ENCODE measurements at places on chromosomes 16 and 17.

- no peak for DNase-seq
Measured at GRCh38 chr16:585351-585750, 4.5 kb upstream of the RAB40C start.

GRCh38 chr16:27966756-27967155, 96.8 kb downstream of the GSG1L start:
- no peak for DNase-seq

DNA sequence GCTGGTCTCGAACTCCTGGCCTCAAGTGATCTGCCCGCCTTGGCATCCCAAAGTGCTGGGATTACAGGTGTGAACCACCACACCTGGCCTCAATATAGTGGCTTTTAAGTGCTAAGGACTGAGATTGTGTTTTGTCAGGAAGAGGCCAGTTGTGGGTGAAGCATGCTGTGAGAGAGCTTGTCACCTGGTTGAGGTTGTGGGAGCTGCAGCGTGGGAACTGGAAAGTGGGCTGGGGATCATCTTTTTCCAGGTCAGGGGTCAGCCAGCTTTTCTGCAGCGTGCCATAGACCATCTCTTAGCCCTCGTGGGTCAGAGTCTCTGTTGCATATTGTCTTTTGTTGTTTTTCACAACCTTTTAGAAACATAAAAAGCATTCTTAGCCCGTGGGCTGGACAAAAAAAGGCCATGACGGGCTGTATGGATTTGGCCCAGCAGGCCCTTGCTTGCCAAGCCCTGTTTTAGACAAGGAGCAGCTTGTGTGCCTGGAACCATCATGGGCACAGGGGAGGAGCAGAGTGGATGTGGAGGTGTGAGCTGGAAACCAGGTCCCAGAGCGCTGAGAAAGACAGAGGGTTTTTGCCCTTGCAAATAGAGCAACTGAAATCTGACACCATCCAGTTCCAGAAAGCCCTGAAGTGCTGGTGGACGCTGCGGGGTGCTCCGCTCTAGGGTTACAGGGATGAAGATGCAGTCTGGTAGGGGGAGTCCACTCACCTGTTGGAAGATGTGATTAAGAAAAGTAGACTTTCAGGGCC, 5.5 kb downstream of the BIRC5 start:
- DNase-seq, result no peak

GRCh38 chr16:77308163-77308561, 109.0 kb downstream of the SYCE1L start:
- DNase-seq, result no peak

GRCh38 chr17:6450926-6451832, 6.9 kb downstream of the PIMREG start:
- DNase-seq, result peak; percentile 44

GRCh38 chr17:82830249-82830661, 9.6 kb downstream of the ZNF750 start:
- no peak for DNase-seq

GRCh38 chr17:64065161-64065560, 44.7 kb upstream of the ICAM2 start:
- DNase-seq, result no peak

- DNase-seq, result no peak
Measured at GRCh38 chr16:69093974-69094373, 11.5 kb upstream of the HAS3 start.

GRCh38 chr16:73047221-73047535, 750 bp downstream of the ZFHX3 start:
- no peak for DNase-seq

- DNase-seq, result no peak
Measured at GRCh38 chr17:13420418-13420826, 181.3 kb downstream of the HS3ST3A1 start.

DNA sequence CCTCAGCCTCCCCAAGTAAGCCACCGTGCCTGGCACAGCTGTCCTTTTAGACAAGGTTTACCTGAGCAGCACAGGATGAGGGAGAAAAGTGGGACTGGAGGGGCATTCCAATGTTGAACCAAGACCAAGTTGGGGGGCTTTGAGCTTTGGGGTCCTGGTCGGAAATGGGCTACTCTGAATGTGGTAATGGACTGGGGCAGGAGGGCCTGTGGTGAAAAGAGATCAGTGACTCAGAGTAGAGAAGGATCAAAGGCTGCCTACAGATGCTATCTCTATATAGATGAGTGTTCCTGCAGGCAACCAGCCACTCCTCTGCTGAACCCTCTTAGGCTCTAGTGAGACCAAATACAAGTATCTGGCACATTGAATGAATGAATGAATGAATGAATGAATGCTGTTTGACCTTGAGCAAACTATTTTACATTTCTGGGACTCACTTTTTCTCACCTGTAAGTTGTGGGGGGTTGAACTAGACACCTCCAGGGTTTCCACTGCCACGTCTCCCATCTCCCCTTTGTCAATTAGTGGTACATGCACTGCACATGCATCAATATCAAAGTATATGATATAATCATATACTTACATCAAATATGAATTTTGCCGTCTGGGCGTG, 26.3 kb upstream of the ETV4 start:
- DNase-seq, result no peak

GRCh38 chr17:31580706-31581490, 189.4 kb downstream of the RAB11FIP4 start:
- DNase-seq, result no peak

DNA sequence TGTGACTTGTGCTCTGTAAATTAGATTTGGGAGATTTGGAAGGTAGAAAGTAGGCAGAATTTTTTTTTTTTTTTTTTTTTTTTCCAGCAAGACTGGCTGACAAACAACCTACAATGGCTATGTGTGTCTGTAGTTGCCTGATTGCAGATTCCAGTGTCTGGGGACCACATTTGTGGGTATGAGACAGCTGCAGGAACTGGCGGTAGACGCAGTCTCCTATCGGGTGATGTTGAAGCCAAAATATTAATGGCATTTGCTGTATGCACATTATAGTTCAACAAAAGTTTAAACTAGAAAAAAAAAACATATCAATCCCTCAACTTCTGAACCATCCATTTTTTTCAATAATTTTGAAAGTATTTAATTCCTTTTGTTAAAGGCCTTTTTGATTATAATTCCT, 665.2 kb downstream of the TOX3 start:
- DNase-seq, result no peak

- DNase-seq, result peak; percentile 79
Measured at GRCh38 chr17:35804658-35805192, 4.6 kb upstream of the TAF15 start.

DNA sequence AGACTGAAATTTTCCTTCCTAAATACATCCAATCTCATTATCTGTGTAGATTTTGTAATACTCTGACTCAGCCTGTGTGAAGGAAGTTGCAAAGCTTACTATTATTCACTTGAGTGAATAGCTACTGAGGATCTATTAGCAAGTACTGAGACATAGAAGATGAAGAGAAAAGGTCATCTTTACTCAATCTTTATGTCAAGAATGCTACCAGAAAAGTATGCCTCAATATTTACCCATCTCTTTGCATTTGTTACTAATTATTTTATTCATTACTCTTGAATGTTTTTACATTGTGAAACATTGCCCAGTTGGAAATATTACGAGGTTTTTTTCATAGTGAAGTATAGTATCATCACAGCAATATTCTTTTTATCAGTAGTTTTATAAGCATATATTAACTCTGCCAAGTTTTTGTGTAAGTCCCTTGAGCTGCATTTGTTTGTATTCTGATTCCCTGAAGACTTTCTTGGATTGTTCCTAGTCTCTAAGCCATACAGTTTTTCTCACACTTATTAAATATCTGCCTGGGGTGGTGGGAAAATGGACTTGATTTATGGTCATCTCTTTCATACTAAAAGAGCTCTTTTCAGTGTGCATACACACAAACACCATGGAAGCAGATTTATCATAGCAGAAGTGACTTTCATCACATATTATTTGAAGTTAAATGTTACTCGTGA, 110.4 kb downstream of the MRTFB start:
- no peak for DNase-seq

GRCh38 chr17:13395862-13396261, 205.9 kb downstream of the HS3ST3A1 start:
- no peak for DNase-seq

GRCh38 chr17:4520060-4520893, 21.6 kb downstream of the SPNS2 start:
- no peak for DNase-seq

- DNase-seq, result no peak
Measured at GRCh38 chr16:64122177-64122576, 999.7 kb downstream of the CDH11 start.

DNA sequence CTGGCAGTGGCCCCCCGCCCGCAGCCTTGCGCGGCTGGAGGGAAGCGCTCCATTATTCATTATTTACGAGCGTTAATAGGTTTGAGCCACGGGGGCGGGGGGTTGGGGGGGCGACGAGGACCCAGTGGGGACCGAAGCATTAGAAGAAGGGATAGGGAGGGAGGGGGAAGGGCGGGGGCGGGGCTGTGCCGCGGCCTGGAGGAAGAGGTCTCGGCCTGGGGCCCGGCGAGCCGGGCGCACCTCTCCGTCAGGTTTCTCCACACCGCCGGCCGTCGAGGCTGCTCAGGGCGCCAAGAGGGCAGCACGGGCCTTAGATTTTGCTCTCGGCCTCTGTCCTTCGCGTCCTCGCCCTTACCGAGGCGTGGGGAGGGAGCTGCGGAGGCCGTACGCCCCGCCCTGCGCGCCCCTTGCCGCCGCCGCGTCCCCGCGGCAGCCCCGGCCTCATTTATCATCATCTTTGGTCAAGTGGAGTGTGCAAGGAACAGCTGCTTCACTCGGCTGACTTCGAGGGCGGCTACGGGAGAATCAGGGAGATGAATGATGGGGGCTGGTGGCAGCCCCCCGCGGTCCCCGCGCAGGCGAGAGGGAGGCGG, 54.2 kb downstream of the SREBF1 start:
- DNase-seq, result no peak

DNA sequence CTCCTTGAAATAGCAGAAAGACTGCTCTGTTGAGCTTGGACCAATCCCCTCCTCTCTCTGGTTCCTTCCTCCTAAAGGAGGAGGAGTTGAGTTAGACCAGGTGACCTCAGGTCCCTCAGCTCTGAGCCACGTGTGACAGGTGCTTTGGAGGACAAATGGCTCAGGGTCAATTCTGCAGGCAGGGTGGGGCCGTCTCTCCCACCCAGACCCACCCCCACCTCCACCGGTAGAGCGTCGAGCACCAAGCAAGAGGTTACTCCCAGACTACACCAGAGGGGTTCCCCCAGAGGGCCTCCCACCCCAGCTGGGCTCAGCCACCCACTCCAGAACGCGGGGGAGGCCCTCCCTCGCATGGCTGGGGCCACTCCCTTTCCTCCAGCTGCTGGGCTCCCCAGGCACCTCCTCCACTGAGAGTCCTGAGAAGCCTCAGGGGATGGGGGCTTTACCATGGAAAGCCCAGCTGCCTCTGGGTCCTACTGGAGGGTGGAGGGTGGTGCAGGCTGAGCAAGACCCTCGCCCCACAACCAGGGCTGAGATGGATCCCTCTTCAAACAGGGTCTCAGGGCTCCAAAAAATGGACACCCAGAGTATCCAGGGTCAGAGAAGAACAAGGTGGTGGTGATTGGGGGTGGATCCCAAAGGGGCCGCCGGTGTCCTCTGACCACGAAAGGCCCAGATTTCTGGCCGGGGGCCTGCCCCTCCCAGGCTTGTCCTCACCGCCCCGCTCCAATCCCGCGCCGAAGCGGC, 7.6 kb downstream of the MYO1C start:
- DNase-seq, result peak; percentile 44

GRCh38 chr16:3020247-3020603, at the start of gene TNFRSF12A:
TNFRSF12A (plus strand) TSS chr16:3020368; CDS start chr16:3020398, 30 bp downstream.
- DNase-seq, result peak; percentile 91

DNA sequence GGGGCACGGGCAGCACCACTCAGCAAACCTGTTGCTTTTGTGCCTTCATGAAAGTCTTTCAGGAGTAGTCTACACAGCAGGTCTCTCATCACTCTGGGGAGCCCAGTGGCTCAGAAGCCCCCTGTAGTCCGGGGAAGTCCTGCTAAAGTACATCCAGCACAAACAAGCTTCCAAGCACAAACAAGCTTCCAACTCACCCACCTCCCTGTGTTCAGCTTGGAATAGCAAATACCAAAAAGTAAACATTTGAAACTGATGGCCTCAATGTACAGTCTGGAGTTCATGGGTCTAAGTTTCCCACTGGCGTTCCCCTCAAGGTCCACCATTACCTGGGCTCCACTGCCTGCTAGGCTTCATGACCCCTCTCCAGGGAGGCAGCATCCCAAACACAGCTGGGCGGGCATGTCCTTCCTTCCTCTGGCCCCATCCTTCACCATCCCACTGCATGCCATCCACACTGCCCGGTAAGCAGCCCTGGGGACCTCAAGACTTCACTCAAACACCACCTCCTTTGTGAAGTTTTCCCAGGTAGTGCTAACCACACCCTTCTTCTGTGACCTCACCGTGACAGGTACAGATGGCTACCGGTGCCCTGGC, 62.8 kb upstream of the SIAH1 start:
- no peak for DNase-seq

DNA sequence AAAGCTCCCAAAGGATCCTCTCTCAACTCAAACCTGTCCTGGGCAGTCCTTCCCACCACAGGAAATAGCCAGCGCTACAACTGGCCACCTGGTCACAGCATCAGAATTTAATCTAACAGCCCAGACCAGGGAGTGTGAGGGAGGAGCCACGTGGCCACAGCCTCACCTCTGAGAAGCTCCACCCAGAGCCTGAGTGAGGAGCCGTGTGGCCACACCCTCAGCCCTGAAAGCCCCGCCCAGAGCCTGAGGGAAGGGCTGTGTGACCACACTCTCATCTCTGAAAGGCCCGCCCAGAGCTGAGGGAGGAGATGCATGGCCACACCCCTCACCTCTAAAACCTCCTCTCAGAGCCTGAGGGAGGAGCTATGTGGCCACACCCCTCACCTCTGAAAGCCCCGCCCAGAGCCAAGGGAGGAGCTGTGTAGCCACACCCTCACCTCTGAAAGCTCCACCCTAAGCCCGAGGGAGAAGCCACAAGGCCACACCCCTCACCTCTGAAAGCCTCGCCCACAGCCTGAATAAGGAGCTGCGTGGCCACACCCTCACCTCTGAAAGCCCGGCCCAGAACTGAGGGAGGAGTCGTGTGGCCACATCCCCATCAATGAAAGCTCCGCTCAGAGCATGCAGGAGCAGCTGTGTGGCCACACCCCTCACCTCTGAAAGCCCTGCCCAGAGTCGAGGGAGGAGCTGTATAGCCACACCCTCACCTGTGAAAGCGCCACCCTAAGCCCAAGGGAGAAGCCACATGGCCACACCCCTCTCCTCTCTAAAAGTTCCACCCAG, 28.6 kb downstream of the SLC38A8 start:
- DNase-seq, result peak; percentile 82

DNA sequence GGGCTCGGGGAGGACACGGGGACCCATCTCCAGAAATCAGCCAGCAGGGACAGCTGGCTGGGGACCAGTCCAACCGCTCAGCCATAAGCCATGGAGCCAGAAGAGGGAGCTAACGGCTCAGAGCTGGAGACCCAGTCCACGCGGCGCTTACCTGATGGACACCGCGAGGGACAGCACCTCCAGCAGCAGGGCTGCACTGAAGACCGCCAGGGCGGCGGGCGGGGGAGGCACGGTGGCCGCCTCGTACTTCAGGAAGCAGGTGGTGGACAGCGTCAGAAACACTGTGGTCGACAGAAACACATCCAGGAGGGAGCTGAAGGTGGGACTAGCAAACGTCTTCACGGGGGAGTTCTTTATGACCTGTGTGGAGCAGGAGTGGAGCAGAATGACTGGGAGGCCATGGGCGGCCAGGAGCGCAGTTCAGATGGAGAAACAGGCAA, 102.6 kb upstream of the CREBBP start:
- peak; percentile 30 for DNase-seq

GRCh38 chr17:3870871-3871306, 22.0 kb downstream of the CAMKK1 start:
- peak; percentile 66 for DNase-seq

GRCh38 chr17:1648173-1648962, 1.3 kb downstream of the RILP start:
- DNase-seq, result no peak

All from erythroblast (primary cell).